Jurkat, Clone E6-1 (cell line): ENCODE measurements at places on chromosomes 2 and 18.
A peak's percentile ranks its signal among the peaks of the same experiment; 100 is the strongest.

DNA sequence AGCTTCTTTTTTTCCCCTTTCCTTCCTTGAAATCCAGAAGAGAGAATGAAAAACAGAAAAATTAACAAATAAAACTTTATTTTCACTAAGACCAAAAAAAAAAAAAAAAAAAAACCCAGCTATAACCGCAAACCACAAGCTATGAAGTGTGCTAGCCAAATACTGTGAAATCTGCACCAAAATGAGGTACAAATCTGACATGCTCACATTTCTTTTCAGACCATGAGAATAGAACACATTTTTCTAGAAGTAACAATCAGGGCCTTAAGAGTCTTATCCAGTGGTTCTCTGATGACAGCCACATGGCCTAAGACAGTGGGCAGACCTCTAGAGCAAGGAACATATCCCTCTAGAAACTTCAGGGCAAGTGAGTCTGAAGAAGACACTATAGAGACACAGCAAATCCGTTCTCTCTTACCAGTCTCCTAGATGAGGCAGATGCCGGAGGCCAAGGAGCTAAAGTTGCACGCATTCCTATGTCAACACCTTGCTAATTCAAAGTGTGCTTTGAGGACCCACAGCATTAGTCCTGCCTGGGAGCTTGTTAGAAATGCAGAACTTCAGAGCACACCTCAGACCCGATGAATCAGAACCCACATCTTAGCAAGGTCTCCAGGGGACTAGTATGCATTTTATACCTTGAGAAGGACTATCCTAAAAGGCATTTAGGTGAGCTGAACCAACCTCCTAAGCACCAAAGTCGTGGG is 317.1 kb downstream of the MYCN start:
- DNase-seq, result peak; percentile 66

- DNase-seq, result peak; percentile 24
These were observed 3.5 kb downstream of the CDK5R2 start for GRCh38 chr2:218962859-218963492.

GRCh38 chr2:164782323-164782722 is 59.3 kb downstream of the COBLL1 start:
- no peak for DNase-seq

DNA sequence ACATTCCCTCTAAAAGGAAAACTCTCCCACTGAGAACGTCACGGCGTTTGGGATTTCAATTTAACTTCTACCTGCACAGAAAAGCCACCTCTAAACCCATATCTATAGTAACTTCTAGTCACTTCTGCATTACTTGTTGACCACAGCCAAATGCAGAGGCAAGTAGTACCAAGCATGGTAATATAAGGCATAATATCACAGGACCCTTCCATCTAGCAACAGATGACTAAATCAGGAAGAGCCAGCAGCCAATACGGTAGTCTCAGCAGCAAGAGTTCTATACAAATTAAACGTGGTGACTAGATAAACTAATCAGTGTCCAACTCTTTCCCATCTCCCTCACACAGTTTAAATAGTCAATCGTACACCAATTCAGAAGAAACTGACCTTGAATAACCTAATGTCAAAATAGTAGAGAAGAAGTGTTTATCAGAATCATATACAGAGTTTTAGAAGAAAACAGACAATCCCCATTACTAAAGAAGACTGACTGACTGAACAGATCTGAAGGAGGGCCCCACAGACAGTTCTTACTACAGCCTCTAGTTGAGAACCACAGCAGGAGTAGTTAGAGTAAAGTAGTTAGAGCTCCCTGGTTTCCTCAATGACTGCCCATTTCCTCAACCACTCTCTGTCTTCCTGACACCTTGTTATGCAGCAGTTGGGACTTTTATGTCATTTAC is 30.0 kb downstream of the MEMO1 start:
- DNase-seq, result peak; percentile 7

- DNase-seq, result no peak
These were observed 195.7 kb downstream of the LRATD1 start for GRCh38 chr2:14828223-14828622.
